ENCODE measurements at places on chromosomes 7 and 10.

- no peak for DNase-seq
Observed at GRCh38 chr10:122475591-122476332, 14.4 kb downstream of the HTRA1 start.

DNA sequence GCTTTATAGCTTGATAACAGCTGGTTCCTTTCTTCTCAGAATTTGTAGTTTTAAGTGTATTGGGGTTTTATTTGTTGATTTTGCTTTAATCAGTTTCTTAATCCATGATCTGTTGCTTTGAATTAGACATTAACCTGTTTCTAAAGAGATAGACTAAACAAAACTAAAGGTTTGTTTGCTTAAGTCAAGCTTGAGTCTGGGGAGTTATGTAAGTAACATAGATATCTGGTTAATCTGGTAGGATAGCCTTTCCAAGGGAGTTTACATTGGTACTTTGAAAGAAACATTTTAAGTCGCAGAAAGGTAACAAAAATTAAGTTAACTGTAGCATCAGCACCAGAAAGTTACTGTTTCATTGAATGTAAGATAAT, 5.4 kb downstream of the PPP2R2D start:
- no peak for DNase-seq

- DNase-seq: no peak
Observed at GRCh38 chr7:93895859-93896600, 5.5 kb upstream of the TFPI2 start.

GRCh38 chr10:121927318-121927840, 452 bp downstream of the ATE1 start:
- no peak for DNase-seq

- DNase-seq: no peak
Observed at GRCh38 chr7:140035400-140036223, 27.1 kb downstream of the PARP12 start.

- no peak for DNase-seq
Observed at GRCh38 chr7:22827563-22827962, 4.9 kb upstream of the TOMM7 start.

- no peak for DNase-seq
Observed at GRCh38 chr7:79453558-79454360, at the start of gene MAGI2. TSS of gene MAGI2 (minus strand) at chr7:79453667. CDS start at chr7:79453320, 347 bp downstream.

DNA sequence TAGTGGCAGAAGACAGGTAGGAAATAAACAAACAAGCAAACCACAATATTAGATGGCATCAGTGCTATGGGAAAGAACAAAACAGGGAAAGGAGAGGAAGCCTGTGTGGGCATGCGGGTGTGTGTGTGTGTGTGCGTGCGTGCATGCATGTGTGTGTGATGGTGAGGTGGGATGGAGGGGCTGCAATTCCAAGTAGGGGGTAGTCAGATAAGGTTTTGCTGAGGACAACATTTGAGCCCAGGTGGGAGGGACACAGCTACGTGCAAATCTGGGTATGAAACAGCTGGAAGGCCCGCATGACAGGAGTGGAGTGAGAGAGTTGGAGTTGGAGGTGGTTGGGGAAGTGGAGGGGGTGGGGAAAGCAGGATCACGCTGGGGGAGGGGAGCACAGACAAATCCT, 121.0 kb upstream of the PARD3 start:
- no peak for DNase-seq

DNA sequence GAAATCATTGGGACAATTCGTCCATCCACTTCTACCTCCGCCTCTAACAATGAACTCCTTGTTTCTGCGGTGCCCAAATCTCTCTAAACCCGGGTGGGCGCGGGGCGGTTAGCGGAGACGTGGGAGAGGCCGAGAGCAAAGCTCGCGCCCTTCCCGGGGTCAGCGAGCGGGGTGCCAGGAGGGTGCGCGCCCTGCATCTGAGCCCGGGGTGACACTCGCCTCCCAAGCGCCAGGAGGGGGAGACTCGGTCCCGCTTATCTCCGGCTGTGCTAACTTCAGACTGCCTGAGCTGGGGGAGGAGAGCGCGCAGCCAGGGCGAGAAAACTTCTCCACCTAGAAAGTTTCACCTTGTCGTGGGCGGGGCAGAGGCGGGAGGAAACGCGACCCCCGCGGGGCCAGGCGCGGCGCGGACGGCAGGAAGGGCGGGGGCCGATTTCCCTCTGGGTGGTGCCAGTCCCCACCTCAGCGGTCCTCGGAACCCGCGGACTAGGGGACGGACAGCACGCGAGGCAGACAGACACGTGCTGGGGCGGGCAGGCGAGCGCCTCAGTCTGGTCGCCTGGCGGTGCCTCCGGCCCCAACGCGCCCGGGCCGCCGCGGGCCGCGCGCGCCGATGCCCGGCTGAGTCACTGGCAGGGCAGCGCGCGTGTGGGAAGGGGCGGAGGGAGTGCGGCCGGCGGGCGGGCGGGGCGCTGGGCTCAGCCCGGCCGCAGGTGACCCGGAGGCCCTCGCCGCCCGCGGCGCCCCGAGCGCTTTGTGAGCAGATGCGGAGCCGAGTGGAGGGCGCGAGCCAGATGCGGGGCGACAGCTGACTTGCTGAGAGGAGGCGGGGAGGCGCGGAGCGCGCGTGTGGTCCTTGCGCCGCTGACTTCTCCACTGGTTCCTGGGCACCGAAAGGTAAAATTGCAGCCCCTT, at the start of gene MET:
Gene MET, plus strand, starts transcription at position 516 of the 915 bp plus-strand sequence. CDS start 26,889 bp downstream, outside the sequence.
- DNase-seq: no peak

- DNase-seq: no peak
Observed at GRCh38 chr7:77788327-77788902, 9.8 kb downstream of the TMEM60 start.

DNA sequence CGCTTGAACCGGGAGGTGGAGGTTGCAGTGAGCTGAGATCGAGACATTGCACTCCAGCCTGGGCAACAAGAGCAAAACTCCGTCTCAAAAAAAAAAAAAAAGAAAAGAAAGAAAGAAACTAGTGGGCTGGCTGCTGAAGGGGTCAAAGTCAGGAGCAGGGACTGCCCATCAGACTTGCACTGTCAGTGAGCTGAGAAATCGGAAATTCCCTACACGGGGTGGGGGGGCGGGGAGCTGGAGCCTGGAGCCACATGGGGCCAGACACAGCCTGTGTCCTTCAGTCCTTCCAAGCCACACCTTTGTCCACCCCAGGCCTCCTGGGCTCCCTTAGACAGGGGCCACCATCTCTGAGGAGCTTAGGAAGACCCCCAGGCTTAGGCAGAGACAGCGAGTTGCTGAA, 34.5 kb downstream of the SRRM3 start:
- no peak for DNase-seq

- DNase-seq: no peak
Observed at GRCh38 chr10:34769899-34770298, 45.2 kb downstream of the PARD3 start.

DNA sequence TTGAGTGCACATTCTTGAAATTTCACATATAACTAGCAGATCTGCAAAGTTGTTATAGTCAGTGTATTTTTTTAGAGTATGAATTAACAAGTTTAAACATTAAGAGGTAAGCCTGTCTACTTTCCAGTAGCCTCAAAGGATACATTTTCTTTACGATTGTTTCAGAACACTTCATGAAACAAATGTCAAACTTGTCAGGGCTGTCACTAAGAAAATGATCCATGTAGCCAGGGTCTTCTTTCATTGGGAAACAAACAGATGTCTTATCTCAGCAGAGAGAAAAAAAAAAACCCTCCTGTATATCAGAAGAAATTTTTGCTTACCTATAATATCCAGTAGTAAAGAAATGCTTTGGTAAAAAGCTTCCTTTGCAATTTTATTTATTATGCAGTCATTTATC, 192.4 kb downstream of the PHF14 start:
- no peak for DNase-seq

DNA sequence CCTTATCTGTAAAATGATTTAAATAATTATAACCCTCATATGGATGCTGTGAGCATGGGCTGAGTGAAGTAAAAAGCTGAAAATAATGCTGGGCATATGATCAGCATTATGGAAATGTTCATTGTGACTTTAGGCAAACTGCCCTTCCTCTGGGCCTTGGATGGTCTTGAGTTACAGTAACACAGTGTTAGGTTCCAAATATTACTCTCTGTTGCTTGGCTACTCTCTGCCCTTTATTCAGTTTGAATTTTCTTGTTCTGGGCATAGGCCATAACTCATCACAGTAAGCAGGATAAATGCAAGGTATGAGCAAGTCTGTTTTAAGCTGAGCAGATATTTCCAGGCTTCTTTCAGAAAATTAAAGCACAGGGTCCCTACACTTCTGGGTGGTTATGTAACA, 868.0 kb downstream of the KCNMA1 start:
- DNase-seq: no peak

DNA sequence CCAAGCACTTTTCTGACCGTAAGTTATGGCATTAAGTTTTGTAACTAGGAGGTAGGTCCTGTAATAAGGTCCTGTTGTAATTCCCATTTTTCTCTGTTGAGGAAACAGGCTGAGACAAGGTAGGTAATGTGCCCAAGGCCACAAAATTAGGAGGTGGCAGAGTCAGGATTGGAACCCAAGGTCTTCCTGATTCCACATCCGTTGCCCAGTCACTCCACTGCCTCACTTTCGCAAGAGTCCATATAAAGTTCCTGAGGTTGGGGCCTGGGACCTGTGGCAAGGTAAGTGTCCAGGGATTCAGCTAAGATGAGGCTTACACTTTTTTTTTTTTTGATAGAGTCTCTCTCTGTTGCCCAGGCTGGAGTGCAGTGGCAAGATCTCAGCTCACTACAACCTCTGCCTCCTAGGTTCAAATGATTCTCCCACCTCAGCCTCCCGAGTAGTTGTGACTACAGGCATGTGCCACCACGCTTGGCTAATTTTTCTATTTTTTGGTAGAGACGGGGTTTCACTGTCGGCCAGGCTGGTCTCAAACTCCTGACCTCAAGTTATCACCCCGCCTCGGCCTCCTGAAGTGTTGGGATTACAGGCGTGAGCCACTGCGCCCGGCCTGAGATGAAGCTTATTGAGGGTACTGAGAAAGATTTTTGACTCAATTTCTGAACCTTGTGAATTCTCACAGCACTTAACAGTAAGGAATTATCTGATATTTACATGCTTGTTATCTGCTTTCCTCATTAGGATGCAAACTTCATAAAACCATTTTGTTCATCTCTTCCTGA, 20.3 kb upstream of the GNA12 start:
- no peak for DNase-seq

DNA sequence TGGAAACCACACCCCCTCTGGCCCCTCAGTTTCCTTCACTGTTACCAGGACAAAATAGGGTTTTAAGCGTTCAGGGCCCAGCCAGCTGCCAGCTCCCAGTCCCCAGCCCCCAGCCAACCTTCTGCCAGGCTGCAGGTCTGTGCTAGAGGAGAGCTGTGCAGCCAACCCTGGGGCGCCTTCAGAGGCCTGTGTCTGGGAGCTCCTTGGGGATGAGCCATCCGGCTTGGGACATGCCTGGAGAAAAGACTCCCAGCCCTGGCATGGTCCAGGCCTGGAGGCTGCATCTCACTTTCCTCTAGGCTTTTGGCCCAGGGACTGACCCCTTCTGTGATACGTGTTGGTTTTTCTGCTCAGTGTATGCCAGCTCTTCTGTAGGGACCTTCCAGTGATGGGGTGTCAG, 487.6 kb upstream of the MGMT start:
- no peak for DNase-seq

DNA sequence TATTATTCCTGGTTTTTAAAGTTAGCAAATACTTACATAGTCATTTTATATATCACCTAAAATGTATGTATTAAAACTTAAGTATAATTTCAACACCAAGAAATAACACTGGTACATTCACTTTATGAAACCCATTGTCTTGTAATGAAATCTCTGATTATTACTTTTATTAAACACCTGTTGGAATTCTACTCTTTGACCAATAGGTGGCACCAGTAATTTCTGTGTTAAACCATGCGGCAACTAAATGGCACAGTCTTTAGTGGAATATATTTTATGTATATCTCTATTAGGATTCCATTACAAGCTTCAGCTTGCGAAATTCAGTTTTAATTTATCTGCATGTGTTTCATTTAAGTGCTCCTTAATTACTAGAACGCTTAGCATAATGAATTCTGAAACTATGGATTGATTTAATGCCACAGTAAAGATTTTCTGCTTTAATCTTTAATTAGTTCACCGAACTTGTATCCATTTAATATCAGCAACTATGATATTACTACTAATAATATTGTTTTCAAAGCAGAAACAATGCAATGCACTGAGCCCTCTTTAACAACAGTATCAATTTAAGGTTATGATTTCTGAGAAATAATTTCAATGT, 181.3 kb downstream of the MAGI2 start:
- no peak for DNase-seq

GRCh38 chr7:94510582-94511496, 1.2 kb downstream of the CASD1 start:
- DNase-seq: peak; percentile 42

- DNase-seq: no peak
Observed at GRCh38 chr10:104472505-104472904, 118.9 kb downstream of the CFAP58 start.

DNA sequence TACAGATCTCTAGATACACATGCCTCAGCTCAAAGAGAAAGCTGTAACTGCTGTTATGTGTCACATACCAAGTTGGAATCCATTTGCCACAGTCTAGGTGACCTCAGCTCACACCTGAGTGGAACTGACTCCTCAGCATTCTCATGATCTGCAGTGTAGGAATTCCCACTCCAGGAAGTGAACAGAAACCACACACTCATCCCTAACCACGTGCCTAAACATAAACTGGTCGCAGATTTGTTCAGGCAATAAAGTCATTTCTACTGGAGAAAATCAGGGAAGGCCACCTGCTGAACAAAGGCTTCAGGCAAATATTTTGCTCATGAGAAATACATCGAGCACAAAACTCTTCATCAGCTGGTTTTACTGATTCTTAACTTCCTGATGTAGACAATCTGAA, 23.0 kb upstream of the ZMYND11 start:
- no peak for DNase-seq

DNA sequence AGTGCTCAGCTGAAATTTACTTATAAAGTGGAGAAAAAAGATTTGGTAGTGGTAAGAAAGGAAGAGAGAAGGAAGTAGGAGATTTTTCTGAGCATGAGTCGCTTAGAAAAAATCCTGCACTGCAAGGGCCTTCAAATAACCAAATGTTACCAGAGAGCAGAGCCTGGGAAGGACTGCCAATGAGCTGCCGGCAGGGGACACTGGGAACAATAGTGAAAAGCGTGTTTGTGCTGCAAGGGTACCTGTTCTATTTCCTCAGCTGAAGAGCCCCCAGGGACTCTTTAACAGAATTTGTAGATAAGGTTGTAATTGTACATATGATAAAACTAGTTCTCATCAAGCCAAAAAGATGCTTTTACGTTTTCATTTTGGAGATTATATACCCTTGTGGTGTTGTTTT, 696.3 kb upstream of the C7orf33 start:
- no peak for DNase-seq

DNA sequence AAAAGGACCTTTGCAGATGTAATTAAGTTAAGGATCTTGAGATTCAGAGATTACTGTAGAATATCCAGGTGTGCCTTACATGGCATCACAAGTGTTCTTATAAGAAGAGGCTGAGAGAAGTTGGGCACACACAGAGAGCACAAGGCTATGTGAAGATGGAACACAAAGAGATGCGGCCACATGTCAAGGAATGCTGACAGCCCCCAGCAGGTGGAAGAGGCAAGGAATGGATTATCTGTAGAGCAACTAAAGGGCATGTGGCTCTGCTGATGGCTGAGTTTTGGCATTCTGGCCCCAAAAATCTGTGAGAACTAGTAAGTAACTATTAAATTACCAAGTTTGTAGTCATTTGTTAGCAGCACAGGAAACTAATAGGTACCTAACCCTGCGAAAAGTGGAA, 640.7 kb upstream of the PCDH15 start:
- DNase-seq: no peak

- no peak for DNase-seq
Observed at GRCh38 chr10:131804551-131805295, 96.1 kb upstream of the PPP2R2D start.

- no peak for DNase-seq
Observed at GRCh38 chr7:92737706-92738105, 98.7 kb downstream of the CDK6 start.
